Stimulated activated CD8-positive, alpha-beta memory T cell treated with anti-CD3 and anti-CD28 coated beads, Interleukin-15, amount 100 ng/mL, for 48 hours (primary cell): ENCODE measurements at places on chromosomes 16 and 17.
A peak's percentile ranks its signal among the peaks of the same experiment; 100 is the strongest.

GRCh38 chr16:3262517-3262916, 6.1 kb upstream of the MEFV start:
- no peak for DNase-seq

GRCh38 chr16:47309581-47310312, 151.1 kb downstream of the ITFG1 start:
- no peak for DNase-seq

GRCh38 chr16:15489016-15489415, 54.6 kb downstream of the BMERB1 start:
- no peak for DNase-seq

GRCh38 chr17:73639322-73639721, 4.9 kb downstream of the SDK2 start:
- DNase-seq: no peak

DNA sequence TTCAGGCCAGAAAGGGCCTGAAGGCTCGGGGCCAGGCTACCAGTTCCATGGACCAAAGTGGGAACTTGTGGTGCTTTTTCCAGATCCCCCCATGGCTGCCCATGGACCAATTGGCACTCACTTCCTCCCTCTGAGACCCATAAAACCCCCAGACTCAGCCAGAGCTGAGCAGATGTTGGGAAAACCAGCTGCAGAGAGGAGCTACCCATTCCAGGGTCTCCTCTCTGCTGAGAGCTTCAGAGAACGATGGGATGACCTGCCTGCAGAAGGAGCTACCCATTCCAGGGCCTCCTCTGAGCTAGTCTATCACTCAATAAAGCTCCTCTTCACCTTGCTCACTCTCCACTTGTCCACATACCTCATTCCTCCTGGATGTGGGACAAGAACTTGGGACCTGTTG, 52.2 kb upstream of the MED9 start:
- DNase-seq: no peak

DNA sequence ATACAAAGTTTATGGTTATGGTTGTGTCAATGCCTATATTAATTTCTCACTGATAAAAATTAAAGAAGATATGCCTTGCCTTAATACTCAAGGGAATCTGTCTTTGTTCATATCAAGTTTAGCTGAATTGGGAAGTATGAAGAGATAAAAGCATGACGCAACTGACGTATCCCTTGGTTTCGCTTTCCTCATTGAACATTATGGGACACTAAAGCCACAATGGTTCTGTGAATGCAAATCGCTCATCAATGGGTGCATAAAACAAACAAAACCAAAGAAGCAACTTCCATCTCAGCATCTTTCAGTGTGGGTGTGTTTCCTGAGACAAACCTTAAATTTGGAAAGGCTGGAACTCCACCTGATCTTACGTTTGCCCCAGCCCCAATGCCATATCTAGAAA, 108.2 kb downstream of the NPIPB5 start:
- DNase-seq: no peak

- DNase-seq: no peak
These were observed 9.4 kb upstream of the PRPSAP2 start for GRCh38 chr17:18848501-18848900.

DNA sequence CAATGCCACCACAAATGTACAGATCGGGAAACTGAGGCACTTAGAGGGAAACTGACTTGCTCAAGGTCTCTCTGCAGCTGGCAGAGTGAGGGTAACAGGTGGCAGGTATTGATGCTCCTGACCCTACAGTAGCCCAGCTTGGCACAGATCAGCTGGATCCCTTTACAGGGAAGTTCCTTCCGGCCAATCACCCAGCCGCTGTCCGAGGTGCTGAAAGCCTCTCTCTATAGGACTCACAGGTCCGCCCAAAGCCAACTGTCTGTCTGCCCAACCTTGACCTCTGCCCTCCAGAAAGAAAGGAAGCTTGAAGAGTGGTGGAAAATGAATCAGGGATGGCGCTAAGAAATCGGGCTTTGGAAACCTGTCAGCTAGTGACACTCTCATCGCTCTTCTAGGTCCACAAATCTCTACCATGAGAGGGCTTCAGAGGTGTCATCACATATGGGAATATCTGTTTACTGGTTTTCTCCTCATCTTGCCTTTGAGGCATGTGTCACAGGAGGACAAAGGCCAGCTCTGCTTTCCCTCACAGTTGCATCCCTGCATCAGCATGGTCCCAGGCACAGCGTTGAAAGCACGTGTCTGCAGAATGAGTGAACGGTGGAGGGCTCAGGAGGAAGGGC, 246.2 kb downstream of the KATNIP start:
- DNase-seq: no peak

DNA sequence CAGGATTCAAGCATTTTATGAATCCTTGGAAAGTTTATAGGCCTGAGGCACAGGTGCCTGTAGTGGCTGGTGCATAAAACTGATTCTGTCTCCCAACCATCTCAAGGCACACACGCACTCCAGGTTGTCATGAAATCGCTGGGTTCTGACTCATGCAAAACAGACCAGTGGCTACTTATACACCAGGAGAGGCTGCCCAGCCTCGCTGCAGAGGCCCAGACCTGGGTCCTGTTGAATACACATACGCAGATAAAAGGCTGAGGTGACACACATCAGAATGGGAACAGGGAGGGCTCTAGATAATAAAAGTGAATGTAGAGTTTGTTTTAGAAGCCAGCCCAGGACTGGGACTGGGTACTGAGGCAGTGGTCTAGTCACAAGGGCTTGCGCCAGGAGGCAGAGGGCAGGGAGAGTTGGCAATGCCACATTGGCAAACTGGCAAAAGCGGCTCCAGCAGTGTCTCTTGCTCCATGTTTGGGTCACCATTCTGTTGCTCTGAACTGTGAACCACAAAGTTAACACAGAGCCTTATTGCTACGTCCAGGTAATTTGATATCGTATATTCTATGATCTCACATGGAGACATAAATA, 13.6 kb downstream of the OR1D5 start:
- no peak for DNase-seq

DNA sequence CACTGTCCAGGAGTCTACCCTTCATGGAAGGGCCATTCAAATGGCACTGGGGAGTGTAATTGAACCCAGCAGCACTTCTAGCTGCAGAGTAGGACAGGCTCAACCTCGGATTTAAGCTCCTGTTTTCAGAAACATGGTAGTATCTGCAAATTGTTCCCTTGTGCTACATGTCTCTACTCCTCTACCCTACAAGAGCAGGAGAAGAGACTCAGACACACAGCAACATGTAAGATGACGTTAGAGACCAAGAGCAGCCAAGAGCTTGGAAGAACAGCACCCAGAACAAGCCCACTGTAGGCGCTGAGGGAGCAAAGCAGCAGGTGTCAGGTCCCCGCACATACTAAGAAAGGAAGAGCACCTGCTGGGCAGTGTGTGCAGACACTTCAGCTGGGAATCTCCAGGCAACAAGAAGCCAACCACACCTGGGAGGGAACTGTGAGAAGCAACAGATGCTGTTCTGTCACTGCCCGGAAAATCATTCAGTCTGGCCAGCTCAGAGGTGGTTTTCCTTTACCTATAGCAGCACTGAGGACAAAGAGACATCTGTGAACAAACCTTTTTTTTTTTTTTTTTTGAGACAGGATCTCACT, 35.6 kb upstream of the MNT start:
- DNase-seq: no peak

GRCh38 chr16:75443298-75443697, 10.0 kb upstream of the CFDP1 start:
- DNase-seq: no peak

- DNase-seq: no peak
These were observed 217.0 kb downstream of the CCDC182 start for GRCh38 chr17:57528058-57528451.

GRCh38 chr16:8727857-8728618, 53.6 kb downstream of the ABAT start:
- no peak for DNase-seq

GRCh38 chr17:77701996-77702395, 256.5 kb upstream of the TNRC6C start:
- no peak for DNase-seq

DNA sequence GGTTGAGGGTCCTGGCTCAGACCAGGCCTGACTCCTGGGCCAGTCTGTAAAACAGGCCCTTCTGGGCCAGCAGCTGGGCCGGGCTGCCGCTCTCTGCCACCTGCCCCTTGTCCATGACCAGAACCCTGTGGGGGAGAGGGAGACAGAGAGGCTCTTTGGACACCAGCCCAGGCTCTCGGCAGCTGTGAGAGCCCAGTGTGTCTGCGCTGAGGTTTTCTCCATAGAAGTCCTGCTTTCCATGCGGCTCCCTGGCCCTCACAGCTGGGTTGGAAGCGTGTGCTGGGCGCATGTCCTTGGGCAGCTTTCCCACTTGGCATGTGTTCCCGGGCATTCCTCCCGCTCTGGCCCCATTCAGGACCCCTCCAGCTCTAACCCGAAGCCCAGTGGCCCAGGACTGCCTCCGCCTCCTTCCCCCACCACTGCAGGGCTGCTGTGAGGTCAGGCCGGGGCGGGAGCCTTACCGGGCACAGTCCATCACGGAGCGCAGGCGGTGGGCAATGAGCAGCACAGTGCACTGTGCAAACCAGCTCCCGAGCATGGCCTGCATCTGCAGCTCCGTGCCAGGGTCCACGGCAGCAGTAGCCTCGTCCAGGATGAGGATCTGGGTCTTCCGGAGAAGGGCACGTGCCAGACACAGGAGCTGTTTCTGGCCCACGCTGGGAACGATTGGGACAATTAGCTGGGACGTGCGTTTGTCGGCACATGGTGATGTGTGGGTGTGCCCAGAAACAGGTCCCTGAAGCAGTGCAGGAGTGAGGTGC, 73.0 kb downstream of the ABCC6 start:
- no peak for DNase-seq

GRCh38 chr17:8740486-8740885, 4.2 kb downstream of the CCDC42 start:
- DNase-seq: peak; percentile 18

DNA sequence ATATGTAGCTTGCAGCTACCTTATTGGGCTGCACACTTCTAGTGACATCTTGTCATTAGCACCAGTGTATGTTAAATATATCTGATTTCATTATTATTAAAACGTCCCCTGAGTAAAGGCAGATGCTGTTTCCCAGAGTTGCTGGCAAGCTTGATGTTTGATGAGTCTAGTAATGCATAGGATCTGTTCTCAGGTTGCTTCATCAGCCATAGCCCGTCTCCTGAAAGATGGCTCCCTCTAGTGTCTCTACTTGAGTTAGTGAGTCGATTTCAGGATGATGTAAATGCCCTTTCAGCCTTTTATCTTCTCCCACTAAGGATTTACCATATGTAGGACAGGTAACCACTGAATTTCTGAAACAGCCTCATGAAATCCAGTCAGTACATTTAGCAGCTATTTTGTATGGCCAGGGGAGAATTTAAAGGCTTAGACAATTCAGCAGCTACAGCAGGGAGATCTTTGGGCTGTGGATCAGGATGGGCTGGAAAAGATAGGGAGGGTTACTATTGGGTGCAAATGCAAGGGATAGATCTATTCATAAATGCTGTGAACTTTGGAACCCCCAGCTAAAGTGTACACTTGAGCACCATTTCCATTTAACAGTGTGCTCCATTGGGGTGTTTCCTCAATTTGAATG, 376.3 kb downstream of the CNTNAP4 start:
- DNase-seq: no peak

GRCh38 chr16:53061256-53061655, 6.5 kb downstream of the CHD9 start:
- DNase-seq: no peak

DNA sequence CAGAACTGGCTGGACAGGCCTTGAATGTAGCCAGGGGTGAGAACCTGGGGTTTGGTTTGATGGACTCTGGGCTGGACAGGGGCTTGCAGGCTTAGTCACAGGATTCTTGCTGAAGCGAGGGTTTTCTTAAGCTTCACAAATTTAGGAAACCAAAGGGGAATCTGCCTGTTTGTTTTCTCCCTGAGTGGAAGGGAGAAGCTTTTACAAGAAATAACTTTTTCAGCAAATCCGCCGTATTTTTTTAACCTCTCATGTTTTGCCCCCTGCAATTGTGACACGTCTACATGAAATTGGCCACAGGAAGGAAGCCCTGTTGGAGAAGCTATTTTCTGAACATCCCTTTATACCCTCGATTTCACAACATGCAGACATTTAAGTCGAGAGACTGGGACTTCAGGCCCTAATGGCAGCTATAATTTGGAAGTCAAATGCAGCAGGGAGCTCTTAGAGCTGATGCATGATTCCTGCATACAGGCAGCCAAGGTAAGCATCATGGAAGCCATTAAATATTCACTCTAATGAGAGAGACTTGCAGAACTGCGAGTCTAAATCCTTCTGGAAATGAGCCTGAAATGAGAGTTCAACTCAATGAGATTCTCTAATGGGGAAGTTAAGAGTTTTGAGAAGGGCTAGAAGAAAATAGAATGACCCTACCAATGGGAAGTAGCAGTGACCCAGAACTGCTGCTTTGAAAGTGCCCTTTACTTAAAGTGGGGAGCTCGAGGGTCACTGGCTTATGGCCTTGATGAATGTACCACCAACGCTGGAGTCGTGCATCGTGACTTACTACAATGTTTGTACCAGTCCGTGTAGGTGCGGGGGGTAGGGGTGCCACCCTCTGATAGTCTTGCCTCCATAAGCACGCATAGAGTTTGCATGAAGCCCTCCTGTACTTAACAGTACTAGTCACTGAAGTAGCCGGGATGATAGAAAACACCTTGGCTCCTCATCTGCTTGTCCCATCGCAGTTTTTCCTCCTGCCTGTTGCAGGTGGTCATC, 45.1 kb upstream of the IRF8 start:
- DNase-seq: no peak

DNA sequence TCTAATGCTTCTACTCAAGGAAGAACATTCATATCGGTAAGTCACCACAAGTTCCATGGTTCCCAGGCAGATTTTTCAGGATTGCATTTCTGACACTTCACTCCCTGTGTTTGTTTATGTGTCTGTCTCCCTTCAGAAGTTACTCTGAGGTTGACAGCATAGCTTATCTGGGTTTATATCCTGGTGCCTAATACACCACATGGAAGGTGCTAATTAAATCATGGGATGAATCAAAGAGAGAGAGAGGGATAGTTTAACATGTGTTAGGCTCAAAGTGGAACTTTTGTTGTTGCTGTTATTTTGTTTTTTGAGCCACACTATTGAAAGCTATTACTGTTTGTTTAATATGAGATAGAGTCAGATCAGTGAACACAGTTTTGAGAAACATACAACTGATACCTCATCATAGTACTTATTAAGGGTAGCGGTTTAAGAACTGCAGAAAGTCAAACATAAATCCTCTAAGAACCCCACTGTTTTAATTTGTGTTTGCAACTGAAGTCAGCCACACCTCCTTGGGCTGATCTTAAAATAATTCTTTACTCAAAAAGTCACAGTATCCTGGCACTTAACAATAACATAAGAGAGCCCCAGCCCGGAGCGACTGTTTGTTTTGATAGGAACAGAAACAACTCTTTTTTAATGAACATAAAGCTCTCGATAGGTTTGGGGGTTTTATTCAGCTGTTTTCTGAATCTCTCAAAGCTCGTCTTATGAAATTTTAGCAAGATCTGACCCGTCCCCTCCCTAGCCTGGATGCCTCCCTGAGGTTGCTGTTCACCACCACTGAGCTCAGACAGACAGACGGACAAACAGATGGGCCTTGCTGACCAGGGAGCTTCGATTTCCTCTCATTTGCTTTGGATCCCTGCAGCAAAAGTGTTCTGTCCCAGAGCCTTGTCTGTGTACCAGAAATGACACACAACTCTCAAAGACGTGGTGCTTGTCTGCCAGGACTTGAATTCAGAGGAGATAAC, 98.3 kb upstream of the MYOCD start:
- no peak for DNase-seq
